ENCODE measurements at places on chromosomes 6 and 20. TPM values are rescaled to one million over a fixed set of nuclear protein-coding genes. Genes with fewer than 3 reads are reported as not detected.

OR2J3 gene
- not detected for total RNA-seq

PCSK2 gene
- 61.2 TPM for total RNA-seq

FAM217A gene
- total RNA-seq, result not detected

DNA sequence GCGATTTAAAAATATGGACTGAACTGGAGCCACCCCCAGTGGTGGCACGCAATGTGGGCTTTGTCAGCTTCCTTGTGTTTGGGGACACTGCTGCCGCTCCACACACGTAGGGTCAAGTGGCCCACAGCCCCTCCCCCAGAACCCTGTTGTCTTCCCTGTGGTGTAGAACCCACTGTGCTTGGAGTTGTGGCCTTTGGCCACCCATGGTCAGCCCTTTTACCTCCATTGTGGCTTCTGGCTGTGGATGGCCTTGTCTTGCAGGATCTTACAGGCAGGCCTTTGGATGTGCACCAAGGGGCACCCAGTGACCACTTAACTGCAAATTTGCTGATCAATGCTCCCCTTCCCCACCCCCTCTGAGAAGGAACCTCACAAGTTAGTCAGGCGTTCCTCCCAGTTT lies 2.0 kb upstream of the LEMD2 start:
- no peak for DNase-seq

DNA sequence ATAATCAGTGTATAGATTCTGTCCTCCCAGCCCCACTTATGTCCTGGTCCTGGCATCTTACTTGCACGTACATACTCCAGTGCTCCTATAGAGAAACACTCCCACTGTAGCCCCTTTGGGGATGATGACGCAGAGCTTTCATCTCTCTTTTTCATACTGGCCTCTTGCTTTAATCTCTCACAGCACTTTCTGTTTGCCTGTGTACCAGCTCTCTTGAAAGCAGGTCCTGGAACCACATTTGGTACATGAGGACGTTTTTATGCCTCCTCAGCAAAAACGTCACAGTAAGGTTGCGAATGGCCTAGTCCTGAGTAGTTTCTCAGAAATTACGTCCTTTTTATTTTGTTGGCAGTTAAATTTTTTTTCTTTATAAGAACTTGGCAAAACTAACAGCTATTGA lies 10.8 kb downstream of the L3MBTL3 start:
- no peak for DNase-seq

- no peak for DNase-seq
These were observed 63.0 kb upstream of the KIF25 start for GRCh38 chr6:167934426-167934864.

DNA sequence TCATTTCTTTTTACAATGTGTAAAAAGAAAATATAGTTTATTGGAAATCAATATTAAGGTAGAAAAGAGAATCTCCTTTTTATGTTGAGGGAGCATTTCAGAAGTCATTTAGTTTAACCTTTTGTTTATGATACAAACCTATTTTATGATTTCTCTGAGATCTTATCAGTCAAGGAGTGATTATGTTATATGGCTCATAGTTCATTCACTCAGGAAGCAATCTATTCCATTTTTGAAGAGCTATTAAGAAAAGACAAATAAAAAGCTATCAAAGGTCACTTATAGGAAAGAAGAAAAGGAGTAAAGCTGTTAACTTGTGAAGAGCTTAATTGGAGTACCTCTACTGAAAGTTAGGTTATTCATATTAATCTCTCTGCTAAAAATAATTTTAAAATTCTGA lies 526.6 kb upstream of the JAG1 start:
- no peak for DNase-seq

DNA sequence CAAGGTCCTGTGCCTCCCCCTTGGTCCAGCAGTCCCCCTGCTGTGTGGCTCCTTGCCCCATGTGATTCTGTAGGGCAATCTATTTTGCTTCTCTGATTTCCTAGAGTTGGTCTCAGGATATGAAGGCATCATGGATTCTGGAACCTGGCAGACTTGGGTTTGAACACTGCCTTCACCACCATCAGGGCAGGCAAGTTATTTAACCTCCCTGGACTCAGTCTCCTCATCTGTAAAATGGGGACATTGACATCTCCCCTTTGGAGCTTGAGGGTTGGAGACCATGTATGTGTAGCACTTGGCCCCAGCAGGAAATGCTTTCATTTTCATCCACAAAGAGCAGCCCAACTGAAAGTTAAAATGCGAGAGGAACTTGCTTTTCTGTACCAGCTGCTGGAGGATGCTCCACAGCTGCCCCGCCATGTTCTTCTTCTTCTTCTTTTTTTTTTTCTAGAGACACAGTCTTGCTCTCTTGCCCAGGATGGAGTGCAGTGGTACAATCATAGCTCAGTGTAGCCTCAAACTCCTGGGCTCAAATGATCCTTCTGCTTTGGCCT lies 6.7 kb downstream of the TOX2 start:
- no peak for DNase-seq

DNA sequence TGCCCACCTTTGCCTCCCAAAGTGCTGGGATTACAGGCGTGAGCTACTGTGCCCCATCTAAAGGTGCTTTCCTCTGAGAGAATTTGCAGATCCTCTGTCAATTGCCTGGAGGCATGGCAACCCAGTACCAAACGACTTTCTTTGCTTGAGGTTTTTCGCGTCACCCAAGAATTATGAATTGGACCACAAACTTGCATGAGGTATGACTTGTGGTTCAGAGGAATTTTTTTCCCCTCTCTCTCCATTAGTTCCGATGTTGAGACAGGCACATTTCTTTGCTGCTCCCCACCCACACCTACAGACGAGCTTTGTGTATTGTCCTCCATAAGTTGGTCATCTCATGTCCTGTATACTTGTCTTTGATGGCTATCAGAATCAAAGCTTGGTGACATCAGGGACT lies 11.8 kb upstream of the SCAF8 start:
- no peak for DNase-seq

DNA sequence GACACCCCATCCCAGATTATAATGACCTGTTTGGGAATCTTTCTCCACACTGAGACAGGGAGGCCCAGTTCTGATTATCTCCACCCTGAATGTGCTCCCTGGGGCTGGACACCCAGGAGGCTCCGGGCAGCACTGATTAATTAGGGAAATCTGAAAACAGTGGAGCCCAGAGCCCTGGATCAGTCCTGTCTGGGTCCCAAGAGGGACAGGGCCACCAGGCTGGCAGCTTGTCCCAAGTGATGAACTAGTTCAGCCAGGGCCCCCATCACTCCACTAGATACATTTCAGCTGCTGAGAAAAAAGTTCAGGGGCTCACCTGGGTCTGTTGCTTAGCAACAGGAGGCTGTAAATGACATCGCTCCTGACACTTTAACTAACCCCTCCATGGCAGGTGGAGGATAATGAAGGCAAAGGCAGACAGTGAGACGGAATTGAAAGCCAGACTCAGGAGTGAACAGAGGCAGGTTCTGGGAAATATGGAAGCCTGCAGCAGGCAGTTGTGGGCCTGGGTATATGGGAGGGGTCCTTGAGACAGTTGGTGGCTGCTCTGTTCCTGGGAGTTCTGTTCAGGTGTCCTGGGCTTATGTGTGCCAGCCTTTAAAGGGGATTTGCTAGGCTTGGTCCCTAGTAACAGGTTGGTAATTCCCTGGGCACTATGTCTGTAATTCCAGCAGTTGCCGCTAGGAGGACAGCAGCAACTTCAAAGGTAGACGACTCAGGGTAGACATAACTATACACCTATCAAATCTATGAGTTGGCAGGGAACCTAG lies 78.3 kb upstream of the CTNNBL1 start:
- DNase-seq, result no peak

DNA sequence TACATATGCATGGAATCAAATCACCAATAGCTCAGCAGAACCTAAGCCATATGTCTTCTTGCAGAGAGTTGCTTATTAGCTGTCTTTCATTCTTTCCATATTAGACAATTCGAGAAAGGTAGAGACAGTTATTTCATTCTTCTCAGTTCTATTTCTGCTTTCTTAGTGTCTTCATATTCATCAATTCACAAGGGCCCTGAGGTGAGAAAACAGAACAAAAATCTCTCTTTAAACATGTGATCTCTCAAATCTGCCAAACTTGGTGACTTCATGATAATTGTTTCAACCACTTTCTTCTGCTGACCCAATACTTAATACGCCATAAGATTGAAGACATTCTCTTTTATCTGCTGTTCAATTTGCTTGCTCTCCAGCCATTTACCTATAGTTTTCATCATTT lies 229.7 kb upstream of the MARCKS start:
- DNase-seq, result no peak

- DNase-seq, result no peak
These were observed 36.6 kb downstream of the MTRES1 start for GRCh38 chr6:107064579-107065065.
